ENCODE measurements at places on chromosomes 2 and 18.
A peak's percentile ranks its signal among the peaks of the same experiment; 100 is the strongest.

DNA sequence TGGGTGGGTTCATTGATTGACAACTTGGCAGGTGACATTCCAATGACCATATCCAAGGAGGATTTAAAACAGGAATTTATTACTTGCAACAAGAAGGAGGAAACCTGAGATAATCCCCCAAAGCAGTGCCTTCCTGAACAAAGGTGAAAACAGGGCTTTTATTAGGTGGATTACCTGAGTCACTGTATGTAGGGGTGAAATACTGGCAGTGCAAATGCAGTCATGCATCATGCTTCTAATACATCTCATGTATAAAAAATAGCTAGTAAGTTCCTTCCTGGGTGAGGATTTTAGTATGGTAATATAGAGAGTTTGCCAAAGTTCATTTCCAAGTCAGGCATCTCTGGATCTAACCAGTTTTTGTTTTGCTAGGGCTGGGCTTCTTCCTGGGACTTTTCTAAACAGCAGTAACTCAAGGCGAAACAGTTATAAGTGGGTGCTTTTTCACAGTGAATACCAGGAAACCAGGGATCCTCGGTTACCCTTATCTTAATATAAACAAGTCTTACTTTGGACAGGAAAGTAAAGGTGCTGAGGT is 583.4 kb upstream of the LRRTM1 start:
- DNase-seq: no peak

DNA sequence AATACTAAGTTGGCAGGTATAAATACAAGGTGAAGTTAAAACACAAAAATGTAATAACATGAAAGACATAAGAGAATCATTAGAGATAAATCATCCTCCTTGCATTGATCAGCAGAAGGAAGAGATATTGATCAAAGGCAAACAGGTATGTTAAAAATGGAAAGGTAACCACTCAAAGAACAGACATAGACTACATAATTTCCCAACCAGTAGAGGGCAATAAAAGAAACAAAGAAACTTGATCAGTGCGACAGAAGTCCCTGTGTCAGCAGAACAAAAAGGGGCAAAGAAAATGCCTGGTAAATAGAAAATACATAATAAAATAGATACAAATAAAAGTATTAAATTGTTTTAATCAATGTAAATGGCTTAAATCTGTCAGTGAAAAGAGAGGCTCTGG is 53.6 kb downstream of the FAM228A start:
- no peak for DNase-seq

GRCh38 chr2:44244135-44244871 is 31.0 kb upstream of the SLC3A1 start:
- DNase-seq: peak; percentile 51

GRCh38 chr18:35331367-35332087 is 12.7 kb downstream of the ZNF24 start:
- DNase-seq: no peak

DNA sequence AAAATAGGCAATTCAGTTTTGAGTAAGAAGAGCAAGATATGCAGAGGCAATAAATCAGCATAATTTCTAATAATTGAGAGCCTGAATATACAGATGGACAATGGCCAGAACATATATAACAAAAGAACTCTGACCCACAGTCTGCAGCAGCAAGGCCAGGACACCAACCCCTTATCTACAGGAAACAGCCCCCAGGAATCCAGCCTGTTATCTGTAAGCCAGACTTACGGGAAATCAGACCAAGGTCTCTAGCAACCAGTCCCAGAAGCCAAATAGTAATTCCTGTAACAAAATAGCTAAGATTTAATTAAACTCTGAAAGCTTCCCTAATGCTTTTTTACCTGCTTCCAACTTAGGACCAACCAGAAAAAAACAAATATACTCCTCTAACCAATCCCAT is 434.5 kb upstream of the GYPC start:
- DNase-seq: no peak

DNA sequence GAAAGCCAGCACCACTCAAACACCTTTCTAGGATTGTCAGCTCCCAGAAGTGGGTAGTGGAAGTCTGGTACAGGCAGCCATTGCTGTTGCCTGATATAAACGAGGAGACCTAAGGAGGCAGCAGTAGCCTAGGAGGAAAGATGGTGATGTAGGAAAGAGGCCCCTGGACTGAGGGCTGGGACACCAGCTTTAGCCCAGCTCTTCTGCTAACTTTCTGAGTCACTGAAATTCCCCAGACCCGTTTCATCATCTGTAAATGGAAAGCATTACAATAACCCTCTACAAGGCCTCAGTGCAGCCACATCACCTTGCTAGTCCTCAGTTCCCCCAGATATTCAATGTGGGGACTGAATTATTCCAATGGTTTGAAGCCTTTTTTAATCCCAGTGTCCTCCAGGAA is 336.5 kb downstream of the TNS1 start:
- no peak for DNase-seq

DNA sequence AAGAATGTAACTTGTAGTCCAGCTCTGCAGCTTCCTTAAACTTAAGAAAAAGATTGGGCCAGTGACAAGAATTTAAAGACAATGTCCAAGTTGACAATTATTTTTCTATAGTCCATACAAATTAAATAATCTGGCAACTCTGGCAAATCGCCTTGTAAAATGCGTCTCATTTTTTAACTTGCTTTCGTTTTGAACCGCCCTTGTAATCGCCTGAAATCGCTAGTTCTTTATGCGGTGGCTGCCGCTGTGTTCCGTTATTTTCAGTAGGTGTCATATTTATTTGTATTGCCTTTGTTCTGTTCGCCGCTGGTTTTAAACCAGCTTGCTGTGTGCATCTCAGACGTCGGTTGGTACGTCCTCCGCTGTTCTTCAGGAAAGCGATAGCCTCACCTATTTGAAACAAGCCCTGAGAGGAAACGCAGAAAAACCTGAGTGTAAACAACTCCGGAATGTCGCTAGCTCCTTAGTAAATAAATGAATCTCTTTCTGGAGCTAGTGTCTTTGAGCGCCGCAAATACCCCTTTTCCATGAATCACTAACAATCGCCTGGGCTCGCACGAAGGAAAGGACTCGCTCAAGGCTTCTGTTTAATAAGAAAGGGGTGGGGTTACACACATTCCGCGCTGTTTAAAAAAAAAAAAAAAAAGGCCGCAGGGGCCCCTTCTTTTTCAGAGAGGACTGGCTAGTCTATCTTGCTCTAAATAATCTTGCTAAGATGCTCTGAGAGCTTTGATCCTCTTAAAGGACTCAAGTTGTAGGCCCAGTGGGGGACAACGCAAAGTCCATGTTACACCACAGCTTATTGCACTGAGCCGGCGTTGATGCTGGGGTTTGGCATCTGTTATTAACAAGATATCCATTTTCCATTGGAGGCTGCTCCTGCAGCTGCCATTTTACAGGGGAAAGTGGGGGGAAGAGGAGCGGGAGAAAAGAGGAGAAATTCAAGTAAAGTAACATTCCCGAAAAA is 3.0 kb downstream of the HOXD8 start:
- DNase-seq: no peak

GRCh38 chr2:126571403-126571802 is 84.6 kb upstream of the GYPC start:
- DNase-seq: no peak

GRCh38 chr2:215218587-215219577 is 80.5 kb upstream of the ABCA12 start:
- DNase-seq: no peak

DNA sequence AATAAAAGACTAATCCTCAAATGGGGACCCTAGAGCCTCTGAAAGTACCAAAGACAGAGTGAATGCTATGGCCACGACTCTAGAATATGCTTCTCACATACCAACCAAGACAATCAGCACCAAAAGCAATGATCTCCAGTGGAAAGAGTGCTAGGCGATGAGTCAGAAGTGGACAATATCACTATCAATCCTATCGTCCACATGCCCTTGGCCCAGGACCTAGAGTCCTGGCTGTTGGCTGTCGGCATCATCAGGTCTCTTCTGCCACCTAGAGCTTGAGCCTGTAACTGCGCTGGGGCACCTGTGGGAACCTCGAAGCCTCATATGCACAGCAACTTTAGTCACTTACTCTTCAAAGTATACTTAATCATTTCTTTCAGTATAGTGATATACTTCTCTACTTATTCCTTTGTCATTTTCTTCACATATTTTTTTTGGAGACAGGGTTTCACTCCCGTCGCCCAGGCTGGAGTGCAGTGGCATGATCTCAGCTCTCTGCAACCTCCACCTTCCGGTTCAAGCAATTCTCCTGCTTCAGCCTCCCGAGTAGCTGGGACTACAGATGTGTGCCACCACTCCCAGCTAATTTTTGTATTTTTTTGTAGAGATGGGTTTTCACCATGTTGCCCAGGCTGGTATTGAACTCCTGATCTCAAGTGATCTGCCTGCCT is 29.7 kb downstream of the NOL10 start:
- peak; percentile 51 for DNase-seq

- no peak for DNase-seq
Observed at GRCh38 chr2:203209538-203209937, 29.3 kb upstream of the CYP20A1 start.

- no peak for DNase-seq
Observed at GRCh38 chr2:211468877-211469663, 912.7 kb downstream of the CPS1 start.

- no peak for DNase-seq
Observed at GRCh38 chr2:171878481-171878993, 15.5 kb downstream of the SLC25A12 start.

GRCh38 chr2:32752952-32753351 is 125.1 kb downstream of the TTC27 start:
- DNase-seq: no peak

DNA sequence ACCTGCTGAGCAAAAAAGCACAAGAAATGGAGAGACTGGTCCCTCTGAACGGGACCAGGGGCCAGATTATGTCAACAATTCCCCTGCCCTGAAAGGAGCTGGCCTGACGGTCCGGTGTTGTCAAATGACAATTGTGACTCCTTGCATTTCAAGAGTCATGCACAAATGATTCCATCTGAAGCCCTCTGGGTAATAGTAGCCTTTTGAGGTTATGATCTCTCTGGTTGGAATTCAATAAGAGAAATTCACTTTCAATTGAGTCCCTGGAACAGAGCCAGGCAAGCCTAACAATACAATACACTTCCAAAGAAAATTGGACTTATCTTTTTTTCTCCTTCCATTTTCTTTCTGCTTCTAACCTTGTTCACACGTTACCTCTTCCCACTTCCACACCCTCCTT is 116.9 kb downstream of the C1D start:
- DNase-seq: no peak

GRCh38 chr2:75641587-75641986 is 5.0 kb upstream of the MRPL19 start:
- DNase-seq: no peak

DNA sequence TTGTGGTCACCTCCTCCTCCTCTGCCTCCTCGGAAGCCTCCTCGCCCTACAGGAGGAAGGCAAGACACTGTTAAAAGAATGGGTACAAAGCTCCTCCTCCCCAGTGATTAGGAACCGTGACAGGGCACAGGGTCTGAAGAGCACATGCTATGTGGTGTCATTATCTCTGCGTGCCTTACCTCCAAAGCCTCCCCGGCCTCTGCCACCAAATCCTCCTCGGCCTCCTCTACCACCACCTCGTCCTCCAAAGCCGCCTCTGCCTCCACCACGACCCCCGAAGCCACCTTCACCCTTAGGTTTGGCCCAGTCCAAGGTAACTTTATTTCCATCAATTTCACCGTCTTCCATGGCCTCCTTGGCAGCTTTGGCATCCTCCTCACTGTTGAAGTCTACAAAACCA is 9.1 kb downstream of the NCL start:
- no peak for DNase-seq

- DNase-seq: peak; percentile 80
Observed at GRCh38 chr2:54570925-54571694, 115.0 kb downstream of the SPTBN1 start.

DNA sequence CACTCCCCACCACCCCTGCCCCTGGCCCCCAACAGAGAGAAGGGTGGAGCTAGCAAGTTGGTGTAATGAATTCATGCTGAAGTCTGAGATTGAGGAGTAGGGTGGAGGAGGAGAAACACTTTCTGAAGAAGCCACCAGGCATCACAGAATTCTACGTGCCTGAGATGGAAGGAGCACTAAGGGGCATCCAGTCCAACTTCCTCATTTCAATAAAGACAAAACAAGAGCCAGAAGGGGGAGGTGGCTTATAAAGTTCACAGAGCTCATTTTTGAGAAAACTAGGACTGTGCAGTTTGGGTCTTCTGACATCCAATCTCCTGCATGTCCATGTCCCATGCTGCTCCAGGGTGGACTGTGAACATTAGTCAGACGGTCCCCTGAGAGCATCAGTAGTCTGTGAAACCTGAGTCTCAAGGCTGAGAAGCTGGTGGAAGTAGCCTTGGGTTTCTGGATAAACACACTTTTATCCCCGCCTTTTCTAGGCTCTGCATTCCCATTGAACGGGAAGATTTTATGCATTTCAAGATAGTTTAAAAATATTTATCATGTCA is 77.7 kb downstream of the TRIM43 start:
- DNase-seq: no peak

DNA sequence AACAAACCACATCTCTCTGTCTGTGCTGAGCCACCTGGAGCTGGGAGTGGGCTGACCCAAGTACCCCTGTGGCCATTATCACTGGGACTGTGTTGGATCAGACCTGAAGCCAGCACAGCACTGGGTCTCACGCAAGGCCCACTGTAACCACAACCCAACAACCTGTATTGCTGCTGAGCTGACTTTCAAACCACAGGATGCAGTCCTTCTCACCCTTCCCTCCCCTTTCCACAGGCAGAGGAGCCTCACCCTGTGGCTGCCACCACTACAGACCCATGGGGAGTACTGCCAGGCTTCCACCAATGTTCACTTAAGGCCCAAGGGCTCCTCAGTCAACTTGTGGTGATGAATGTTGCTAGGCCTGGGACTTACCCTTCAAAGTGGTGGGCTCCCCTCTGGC is 135.7 kb downstream of the DIS3L2 start:
- no peak for DNase-seq

DNA sequence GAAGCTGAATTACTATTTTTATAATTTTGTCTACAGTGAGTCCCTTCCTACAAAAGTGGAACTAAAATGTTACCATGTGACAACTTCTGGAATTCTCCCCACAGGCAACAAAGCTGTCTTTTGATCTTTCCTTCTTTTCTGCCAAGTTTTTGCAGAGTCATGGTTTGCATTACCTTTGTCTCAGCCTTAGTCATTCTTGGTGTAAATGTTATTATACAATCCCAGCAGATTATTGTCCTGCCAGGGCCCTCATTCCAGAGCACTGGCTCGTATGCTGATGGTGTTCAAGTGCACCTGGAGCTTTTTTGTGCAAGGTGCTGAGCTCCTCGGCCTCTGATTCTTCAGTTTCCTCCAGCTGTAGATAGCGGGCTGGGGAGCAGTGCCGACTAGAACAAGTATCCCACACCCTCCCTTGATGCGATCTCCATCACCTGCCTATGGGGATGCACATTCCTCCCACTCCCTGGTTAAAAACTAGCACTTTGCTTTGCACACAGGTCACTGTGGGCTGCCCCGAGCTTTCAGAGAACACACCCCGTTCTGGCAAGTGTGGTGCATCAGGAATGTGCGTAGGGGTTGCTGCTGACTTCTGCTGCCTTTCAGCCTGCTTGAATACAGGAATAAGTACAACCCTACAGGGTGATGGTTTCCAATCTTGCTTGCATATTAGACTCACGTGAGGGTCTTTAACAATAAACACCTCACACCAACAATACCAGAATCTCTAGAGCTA is 263.6 kb downstream of the RNF144A start:
- DNase-seq: no peak

All from activated naive CD4-positive, alpha-beta T cell treated with Interleukin-2 at 50 U/mL for 16 hours (primary cell).